ENCODE measurements at places on chromosomes 6 and 20. TPM values are rescaled to one million over a fixed set of nuclear protein-coding genes. Genes with fewer than 3 reads are reported as not detected.

The GRM1 gene
- 0.51 TPM for total RNA-seq

The BTN1A1 gene
- total RNA-seq = not detected

The ZNF133 gene
- total RNA-seq = 7.7 TPM

The WFDC2 gene
- total RNA-seq = 53.3 TPM

The ACTL10 gene
- total RNA-seq = 2.2 TPM

The COL9A1 gene
- not detected for total RNA-seq

The KHDRBS2 gene
- 0.22 TPM for total RNA-seq

The PRL gene
- total RNA-seq = not detected

The KIAA0408 gene
- total RNA-seq = 2.0 TPM

The ARMC12 gene
- total RNA-seq = 0.29 TPM

The JPH2 gene
- total RNA-seq = 2.9 TPM

Data from epithelial cell of proximal tubule (primary cell).